K562 (cell line): ENCODE measurements at places on chromosomes 3 and 15. TPM values are rescaled to one million over a fixed set of nuclear protein-coding genes. Genes with fewer than 3 reads are reported as not detected.

FANCD2OS gene
- total RNA-seq: not detected in 2 replicates

DNA sequence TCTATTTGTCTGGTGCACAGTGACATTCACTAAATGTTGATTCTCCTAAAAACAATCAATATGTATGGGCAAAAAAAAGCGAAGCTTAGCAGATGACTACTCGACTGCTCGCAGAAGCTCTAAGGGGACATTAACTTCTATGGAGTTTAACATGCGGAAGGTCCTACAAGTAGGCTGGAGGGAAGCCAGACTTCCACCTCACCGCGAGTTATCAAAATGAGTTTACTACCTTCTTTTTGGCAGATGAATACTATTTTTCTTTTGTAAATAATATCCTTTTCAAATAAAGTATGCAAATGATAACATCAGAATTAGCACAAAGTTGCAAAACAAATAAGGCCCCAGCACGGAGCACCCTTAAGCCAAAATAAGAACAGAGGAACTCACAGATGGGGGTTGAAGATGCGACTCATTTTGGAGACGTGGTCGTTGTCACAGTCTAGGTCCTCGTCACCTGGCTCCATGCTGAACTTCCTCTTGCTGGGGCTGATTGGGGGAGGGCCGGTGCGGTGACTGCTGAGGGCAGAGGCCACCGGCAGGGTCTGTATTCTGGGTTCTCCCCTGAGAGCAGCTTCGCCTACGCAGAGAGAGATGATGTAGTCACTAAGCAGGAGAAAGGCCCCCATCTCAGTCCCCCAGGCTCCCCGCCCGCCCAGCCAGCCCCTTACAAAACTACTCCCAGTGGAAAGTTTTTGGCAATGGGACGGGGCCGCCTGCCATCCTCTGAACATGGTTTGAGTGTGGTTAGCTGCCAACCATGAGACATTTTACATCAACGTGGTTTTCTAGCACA is 42.1 kb downstream of the VGLL4 start:
- no peak for DNase-seq

- no peak for DNase-seq
Measured at GRCh38 chr3:194990454-194991337, 280.3 kb downstream of the XXYLT1 start.

DNA sequence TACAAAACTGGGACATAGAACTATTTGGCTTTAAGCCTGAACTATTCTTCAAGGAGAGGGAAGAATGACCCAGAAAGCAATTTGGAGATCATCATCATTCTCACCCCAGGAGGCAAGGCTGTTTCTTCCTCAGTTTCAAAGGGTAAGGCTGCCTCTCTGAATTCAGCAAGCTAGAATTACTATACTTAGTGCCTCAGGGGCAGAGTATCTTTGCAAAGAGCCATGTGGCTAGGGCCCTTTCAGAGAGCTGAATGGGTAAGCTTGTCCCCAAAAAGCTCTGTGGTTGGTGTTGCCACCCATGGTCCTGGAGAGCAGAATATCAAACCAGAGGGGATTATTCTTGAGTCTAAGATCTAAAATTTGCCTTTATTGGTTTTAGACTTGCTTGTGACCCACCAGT is 720.3 kb upstream of the ARPP21 start:
- DNase-seq: no peak

DNA sequence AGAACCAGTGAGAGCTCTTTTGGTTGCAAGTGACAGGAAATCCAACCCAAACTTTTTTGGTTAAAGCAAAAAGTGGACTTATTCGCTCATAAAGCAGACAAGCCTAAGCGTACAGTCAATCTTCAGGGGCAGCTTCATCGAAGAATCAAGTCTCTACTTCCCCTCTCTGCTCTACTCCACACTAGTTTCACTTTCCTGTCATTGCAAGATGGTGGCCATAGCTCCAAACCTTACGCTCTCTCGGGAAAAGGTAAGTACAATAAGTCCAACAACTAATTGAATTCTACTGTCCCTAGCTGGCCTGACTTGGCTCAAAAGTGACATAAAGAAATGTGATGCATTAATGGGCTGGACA is 24.9 kb upstream of the ZNF710 start:
- DNase-seq: no peak

DNA sequence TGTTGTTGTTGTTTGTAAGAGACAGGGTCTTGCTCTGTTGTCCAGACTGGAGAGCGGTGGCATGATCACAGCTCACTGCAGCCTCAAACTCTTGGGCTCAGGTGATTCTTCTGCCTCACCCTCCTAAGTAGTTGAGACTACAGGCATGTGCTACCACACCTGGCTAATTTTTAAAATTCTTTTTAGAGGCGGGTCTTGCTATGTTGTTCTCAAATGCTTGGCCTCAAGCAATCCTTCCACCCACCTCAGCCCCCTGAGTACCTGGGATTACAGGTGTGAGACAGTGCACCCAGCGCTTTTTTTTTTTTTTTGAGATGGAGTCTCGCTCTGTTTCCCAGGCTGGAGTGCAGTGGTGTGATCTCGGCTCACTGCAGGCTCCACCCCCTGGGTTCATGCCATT is 46.7 kb downstream of the TMOD3 start:
- no peak for DNase-seq
